ENCODE measurements at places on chromosomes 5 and 9.

DNA sequence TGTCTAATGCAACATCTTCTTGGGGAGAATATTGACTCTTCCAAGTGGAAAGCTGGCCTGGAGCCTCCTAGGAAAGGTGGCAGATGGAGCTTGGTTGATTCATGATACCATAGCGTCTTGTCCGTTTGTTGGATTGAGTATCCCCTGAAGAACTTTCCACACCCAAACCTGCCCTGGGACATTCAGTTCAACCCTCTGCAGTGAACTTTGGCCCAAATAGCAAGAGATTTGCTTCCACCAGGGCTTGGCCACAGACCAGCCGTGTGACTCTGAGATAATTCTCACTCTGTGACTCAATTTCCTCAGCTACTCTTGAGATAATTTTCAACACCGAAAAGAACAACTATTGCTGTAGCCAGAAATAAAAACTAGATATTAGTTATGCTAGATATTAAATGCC is 108.0 kb upstream of the RAD23B start:
- no peak for DNase-seq

GRCh38 chr9:134951994-134952393 is 34.3 kb upstream of the FCN1 start:
- no peak for DNase-seq

DNA sequence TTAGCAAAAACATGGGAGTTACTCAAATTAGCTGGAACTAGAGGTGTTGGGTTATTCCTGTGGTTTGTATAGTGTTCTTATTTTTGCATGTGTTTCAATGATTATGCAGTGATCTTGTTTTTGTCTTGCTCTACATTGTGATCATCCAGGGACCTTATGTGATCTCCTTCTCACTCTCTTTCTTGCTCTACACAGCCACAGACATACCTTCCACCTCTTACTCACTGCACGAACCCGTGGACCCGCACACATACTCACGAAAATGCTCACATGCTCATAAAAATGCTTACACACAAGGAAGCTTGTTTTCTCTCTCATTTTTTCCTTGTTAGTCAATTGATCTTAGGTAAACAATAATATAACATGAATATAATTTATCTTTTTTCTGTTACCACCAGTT is 187.1 kb downstream of the KDM4C start:
- peak; percentile 43 for DNase-seq

GRCh38 chr9:116070256-116070914 is 83.2 kb upstream of the PAPPA start:
- no peak for DNase-seq

GRCh38 chr9:1837453-1838084 is 177.6 kb upstream of the SMARCA2 start:
- peak; percentile 20 for DNase-seq

- no peak for DNase-seq
These were observed 13.7 kb upstream of the NR4A3 start for GRCh38 chr9:99807956-99808355.

GRCh38 chr9:114227288-114228015 is 72.1 kb downstream of the COL27A1 start:
- no peak for DNase-seq

DNA sequence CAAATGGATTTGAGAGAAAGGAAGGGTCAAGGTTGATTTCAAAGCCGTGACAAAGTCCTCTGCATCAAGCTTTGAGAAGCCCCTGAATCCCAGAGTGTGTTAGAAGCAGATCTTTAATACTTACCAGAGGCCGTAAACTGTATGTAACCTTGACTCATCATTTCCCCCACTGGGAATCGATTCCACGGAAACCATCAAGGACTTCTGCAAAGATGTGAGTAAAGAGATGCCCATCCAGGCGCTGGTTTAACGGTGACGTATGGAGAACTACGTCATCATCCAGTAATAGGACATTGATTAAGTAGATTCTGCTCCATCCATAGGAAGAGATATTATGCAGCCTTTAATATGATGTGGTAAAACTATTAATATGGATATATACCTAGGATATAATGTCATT is 1.6 kb downstream of the RNF183 start:
- DNase-seq = no peak

DNA sequence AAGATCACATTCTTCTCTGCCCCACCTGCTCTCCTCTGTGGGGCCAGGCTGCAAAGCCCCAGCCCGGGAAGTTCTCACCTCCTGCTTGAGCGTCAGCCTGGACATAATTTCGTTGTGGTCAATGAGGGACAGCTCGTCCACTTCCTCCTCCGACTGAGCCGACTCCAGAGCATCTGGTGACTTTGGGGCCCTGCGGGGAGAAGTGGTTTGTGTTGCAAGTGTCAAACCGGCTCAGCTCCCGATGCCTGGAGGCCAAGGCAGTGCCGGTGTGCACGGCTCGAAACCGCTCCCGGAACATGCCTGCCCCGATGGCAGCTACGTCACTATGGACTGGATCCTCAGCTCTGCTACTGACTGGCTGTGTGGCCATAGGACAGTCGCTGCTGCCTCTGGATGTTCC is 52.8 kb downstream of the PRRT1B start:
- DNase-seq = no peak

- peak; percentile 93 for DNase-seq
These were observed 1.0 kb upstream of the TPM2 start for GRCh38 chr9:35690614-35691333.

DNA sequence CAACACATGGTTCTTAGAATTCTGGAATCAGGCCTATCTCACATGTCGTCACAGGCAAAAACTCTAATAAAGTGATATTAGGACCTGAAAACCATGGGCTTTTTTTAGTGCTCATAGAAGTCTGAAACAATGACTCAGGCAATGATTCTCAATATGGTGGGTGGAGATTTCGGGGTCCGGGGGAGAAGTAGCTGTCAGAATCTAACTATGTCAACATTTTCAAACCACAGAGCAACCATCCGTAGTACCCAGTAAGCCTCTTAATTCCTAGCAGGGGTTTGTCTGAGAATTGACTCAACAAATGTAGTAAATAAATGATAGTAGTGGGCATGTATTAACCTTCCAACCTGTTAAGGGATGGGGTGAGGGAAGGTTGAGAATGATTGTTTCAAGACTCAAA is 2.6 kb downstream of the AMACR start:
- no peak for DNase-seq

DNA sequence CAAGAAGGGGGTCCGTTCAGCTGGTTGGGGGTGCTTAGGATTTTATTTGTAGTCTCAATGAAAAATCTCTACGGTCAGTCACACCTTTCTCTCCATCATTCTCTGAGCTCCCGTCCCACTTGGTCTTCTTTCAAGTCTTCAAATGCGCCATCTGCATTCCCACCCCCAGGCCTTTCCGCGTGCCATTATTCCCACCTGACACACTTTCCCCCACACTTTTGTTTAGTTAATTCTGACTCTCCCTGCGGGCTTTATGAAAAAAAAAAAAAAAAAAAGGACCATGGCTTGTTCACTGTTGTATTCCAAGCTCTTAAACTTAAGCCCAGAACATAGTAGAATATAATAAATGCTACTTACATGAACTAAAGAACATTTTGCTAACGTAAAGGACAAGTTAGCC is 11.7 kb upstream of the OR5C1 start:
- no peak for DNase-seq

DNA sequence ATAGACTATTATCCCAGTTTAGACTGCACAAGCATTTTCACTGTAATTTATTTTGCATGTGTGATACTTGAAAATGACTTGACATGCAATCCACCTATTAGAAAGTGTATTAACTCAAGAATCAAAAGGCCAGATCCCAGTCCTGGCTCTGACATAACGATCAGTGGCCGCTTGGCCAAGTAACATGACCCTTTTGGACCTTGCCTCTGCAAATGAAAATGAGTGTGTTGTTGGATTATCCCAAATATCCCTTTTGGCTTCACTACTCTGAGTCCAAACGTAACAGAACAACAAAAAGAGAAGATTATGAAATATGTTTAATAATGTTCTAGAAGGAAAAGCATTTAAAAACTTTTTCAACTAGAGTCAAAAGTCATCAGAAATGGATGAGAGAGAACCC is 19.0 kb downstream of the DMGDH start:
- DNase-seq = no peak

- DNase-seq = no peak
These were observed 167.3 kb downstream of the GNAQ start for GRCh38 chr9:77864211-77864889.

DNA sequence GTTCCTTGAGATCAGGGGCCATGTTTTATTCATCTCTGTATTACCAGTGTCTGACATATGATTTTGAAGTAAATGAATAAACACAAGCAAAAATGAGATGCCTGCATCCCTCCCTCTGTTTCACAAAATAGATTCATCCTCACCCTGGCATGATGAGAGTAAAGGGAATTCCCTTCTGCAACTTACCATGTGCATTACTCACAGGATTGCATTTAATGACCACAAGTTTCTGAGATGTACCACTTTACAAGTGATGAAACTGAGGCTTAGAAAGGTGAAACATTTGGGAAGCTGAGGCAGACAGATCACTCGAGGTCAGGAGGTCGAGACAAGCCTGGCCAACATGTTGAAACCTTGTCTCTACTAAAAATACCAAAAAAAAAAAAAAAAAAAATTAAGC is 74.2 kb upstream of the TNFSF8 start:
- DNase-seq = peak; percentile 29

DNA sequence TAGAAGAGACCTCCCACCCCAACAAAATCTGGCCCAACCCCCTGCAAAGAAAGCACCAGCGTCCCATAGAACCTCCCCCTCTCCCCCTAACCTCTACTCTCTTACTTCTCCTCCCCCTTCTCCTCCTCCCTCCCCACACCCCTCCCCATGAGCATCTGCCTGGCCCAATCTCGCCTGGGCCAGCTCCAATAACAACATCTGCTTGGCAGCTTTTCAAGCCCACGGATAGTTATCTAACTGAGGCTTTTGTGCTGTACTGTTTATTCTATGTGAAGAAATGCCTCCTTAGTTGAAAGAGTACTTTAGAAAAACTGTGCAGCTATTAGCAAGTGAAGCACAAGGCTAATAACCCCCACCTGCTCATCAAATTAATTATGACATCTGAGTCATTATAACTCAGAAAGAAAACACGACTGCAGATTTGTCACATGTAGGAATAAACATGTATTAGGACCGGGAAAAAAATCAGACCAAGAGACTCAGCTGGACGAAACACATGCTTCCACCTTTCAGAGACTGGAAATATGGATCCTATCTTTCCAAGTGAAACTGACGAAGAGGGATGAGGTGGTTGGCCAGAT is 42.8 kb downstream of the NFIB start:
- peak; percentile 91 for DNase-seq

DNA sequence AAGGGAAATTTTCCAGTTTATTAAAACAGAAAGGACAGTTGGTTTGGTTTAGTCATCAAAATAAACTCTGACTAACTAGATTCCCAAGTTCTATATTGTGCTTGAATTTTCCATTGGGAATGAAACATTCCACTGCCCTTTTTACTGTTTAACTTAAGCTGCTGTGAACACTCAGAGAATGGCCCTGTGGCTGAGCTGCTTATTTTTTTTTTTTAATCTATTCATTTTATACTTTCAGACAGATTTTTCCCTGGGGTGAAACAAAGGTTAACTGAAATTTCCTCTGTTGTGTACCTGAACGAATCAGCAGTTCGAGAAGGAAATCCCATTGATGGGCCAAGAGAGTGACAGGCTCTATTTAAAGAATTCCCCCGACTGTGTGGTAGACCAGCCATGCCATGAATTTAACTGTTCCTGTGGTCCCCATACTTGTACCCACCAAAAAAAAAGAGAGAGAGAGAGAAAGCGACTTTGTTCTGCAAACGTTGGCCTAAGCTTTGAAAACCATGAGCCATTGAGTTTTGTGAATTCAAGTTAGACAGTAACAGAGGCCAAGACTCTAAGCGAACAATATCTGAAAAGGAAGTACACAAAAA is 138.7 kb upstream of the GRHPR start:
- DNase-seq = peak; percentile 78

- DNase-seq = no peak
These were observed 240.1 kb upstream of the RASA1 start for GRCh38 chr5:87027570-87027969.

GRCh38 chr5:158758675-158759074 is 341.0 kb downstream of the EBF1 start:
- peak; percentile 90 for DNase-seq

DNA sequence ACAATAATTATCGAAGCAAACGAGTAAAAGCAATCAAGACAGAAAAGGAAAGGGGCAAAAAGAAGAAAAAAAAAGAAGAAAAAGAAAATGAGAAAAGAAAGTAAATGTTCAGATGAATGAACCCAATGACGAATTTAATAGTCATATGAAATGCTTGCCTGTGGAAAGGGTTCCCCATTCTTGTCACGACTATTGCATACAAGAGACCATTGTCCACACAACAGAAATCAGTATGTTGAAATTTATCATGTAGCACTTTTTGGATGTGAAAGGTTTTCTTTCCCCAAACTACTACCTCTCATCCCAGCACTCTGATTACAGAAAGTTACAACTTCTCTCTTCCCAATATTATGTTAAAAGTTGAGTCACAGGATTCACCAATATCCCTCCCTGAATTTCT is 162.4 kb downstream of the ZDHHC21 start:
- no peak for DNase-seq

GRCh38 chr5:114678778-114679177 is 316.9 kb downstream of the KCNN2 start:
- DNase-seq = no peak

DNA sequence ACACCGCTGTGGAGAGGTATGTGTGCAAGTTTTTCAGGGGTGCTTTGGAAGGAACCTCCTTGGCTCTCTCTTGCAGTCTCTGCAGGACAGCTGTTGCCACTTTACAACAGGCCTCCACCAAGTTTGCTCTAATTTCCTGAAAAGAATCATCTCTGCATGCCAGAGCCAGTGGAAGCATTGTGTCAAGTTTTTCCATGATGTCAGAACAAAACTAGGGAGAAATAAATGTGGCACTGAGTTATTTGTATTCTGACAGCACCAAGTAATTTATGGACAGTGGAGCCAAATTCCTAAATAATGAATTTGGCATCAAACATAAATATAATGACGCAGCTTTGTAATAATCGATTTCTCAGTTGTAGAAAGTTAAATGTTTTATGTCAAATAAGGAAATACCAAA is 146.9 kb downstream of the KIAA0825 start:
- DNase-seq = peak; percentile 77

DNA sequence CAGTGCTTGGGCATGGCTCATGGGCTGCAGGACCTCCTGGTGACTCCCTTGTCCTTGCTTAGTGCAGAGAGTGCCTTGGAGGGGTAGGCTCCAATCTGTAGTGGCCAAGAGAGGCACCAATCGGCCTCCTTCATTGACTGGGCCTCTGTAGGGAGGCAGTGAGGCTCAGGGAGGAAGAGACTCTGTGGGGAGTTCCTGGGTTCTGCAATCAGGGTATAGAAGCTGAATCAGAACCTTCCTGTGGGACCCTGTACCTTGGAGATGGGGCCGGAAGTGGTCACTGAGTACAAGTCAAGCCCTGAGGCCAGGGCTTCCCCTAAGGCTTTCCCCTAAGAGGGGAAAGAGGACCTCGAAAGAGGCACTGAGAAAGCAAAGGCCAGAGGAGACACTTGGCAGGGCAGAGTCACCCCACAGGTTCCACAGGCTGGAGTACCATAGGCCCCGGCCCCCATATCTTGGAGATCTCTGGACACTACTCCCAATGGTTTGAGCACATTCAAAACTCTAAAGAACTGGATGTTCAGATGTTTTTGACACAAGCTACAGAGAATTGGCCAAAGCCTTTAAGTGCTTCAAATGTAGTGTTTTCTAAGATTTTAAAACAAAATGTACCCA is 190.5 kb downstream of the HSPA4 start:
- DNase-seq = no peak

- DNase-seq = no peak
These were observed 16.4 kb upstream of the FCN2 start for GRCh38 chr9:134863941-134864820.

All from fibroblast of upper back skin (primary cell).